Central memory CD8-positive, alpha-beta T cell (primary cell): ENCODE measurements at places on chromosomes 7 and 10.

- no peak for DNase-seq
Measured at GRCh38 chr7:130723784-130724183, 10.2 kb downstream of the KLF14 start.

GRCh38 chr10:121741248-121741792 is 143.1 kb upstream of the FGFR2 start:
- DNase-seq: no peak

DNA sequence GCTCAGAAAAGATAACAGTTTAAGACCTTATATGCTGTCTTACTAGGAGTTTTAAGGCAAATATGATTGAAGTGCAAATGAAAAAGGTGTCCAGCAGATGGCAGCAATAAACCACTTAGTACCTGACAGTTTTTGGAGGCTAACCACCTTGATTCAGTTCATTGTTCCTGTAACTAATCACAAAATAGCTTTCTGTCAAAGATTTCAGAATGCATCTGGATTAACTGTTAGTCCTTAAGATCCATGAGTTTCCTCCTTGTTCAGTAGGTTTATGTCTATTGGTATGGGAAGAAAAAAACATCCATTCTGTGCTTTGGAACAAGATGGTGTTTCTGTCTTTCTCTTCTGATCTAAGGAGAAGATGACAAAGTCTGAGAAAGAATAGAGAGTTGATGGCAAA is 46.6 kb downstream of the CCSER2 start:
- peak; percentile 25 for DNase-seq

- no peak for DNase-seq
Measured at GRCh38 chr10:35735412-35735811, 93.3 kb upstream of the FZD8 start.

GRCh38 chr10:132282667-132283603 is 24.8 kb downstream of the STK32C start:
- no peak for DNase-seq

DNA sequence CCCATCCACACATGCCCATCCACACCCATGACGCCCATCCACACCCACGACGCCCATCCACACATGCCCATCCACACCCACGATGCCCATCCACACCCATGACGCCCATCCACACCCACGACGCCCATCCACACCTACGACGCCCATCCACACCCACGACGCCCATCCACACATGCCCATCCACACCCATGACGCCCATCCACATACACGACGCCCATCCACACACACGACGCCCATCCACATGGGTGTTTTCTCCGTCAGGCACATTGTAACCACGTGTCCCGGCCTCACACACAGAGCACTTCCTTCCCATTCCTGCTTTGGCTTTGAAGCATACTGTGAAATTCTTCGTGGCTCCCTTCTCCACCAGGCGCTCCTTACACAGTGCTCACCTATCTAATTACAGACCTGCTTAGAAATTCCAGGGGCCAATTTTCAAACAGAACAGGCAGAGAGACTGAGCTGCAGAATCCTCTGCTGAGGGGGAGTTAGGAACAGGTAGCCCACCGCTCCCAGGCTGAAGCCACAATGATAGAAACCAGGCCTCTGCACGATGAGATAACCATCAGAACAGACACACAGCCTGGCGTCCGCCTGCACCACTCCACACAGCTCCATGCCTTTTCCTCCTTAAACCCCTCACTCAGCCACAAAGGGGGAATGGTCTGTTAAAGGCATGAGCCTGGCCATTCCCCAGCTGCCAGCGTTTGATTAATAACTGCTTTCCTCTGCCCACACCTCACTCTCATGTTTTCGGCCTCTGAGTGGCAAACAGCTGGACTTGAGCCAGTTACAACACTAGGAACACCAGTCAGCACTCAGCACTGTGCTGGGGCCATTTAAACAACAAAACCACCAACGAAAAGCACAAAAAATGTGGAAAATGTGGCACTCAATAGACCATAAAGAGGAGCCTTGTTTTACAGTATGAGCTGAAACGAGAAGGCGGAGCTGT is 501.6 kb downstream of the PTPRN2 start:
- DNase-seq: no peak

DNA sequence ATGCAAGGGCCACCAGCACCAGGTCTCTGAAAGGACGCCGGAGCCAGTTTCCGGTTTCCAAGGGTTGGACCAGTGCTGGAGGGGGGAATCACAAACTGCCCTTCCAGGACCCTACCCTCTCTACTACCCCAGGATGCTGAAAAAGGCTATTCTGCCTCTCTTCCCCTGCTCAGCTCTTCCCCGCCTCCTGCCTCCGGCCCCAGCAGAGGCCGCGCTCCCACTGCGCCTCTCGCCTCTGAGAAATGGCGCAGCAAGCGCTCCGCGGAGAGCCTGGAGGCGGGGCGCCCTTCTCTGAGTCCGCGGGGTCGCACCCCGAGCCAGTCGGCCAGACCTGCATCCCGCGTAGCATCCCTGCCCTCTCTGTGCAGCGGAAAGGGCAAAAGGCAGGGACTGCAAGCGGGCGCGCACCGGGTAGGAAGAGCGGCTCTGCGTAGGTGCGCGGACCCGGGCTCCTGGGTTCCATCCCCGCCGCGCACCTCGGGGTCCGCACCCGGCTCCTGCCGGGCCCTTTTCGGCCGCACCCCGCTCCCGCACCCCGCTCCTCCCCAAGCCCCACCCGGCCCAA is 476 bp upstream of the RET start:
- no peak for DNase-seq
